ENCODE measurements at places on chromosomes 13 and 19. TPM values are rescaled to one million over a fixed set of nuclear protein-coding genes. Genes with fewer than 3 reads are reported as not detected.

DNA sequence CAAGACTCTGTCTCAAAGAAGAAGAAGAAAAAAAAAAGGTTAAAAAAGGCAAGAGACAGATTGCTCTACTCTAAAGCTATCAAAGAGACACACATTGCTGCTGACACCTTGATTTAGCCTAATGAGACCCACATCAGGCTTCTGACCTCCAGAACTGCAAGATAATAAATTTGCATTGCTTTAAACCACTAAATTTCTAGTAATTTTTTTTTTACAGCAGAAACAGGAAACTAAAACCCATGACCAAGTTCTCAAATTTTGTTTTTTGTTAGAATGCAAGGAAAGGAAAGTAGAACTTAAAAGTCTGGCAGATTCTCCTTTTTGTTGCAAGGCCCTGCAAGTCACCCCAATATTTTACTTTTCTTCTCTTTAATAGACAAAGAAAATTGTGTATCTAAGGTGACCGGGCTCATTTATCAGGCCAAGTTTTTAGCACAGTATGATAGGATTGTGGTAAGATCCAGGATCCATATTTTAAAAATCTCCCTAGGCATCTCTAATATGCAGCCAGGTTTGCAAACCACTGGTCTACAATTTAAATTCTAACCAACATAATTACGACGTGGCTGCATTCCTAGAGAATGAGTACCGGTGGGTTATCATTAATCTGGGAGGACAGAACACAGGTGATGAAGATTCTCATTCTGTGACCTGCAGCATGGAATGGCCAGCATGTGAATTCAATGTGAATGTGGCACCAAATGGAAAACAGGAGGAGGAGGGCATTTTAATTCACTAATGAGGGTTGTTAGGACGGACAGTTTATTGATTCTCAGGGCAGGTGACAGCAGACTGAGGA is 56.7 kb upstream of the MED4 start:
- H3K4me1 ChIP-seq = no peaks in the 10 kb centered on the region
- no peak for DNase-seq
- H3K4me3 ChIP-seq = no peak overlapping the region
- H3K27me3 ChIP-seq = no peaks in the 10 kb centered on the region
- H3K27ac ChIP-seq = peak overlapping the region; percentile 76

GRCh38 chr19:7238051-7238450 is 56.2 kb downstream of the INSR start:
- no peaks in the 10 kb centered on the region for H3K36me3 ChIP-seq
- no peak overlapping the region for H3K27ac ChIP-seq
- DNase-seq = no peak
- no peak overlapping the region for H3K4me3 ChIP-seq
- no peaks in the 10 kb centered on the region for H3K4me1 ChIP-seq

GRCh38 chr13:23510544-23510916 is 59.7 kb upstream of the TNFRSF19 start:
- no peaks in the 10 kb centered on the region for H3K27me3 ChIP-seq
- DNase-seq = no peak

GRCh38 chr13:69828527-69828926 is 279.1 kb upstream of the ATXN8OS start:
- H3K4me1 ChIP-seq = no peaks in the 10 kb centered on the region
- no peak for DNase-seq
- no peak overlapping the region for H3K27ac ChIP-seq
- no peaks in the 10 kb centered on the region for H3K36me3 ChIP-seq
- no peak overlapping the region for H3K4me3 ChIP-seq

DNA sequence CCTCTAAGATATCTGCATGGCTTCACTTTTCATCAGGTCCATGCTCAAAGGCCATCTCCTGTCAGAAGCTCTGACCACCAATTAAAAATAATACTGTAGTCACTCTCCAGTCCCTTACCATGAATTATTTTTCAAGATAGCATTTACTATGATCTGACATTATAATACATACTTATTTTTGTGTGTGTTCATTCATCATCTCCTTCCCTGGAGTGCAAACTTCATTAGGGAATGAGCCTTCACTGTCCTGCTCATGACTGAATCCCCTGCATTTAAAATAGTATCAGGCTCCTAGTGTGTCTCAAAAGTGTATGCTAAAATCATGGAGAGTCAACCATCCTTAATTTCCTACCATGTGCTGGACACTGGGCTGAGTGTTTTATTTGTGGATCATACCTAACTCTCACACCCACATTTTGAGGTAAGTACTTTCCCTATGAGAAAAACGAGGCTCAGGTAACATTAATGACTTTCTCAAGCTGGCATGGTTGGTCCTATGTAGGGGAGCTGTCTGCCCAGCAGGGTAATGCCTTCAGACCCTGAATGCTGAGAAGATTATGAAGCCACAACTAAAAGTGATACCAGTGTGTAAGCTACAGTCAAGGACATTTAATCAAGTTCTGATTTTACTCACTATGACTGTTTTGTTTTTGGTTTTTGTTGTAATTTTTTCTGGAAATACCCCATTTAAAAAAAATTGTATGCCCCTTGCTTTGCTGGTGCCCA is 16.3 kb downstream of the PLA2G4C start:
- no peaks in the 10 kb centered on the region for H3K27me3 ChIP-seq
- peaks cover 67% of the 10 kb centered on the region for H3K36me3 ChIP-seq
- H3K4me3 ChIP-seq = no peak overlapping the region

GRCh38 chr13:112481458-112481857 is 105.3 kb downstream of the SPACA7 start:
- H3K4me3 ChIP-seq = no peak overlapping the region
- DNase-seq = no peak
- H3K27ac ChIP-seq = no peak overlapping the region
- no peaks in the 10 kb centered on the region for H3K27me3 ChIP-seq

DNA sequence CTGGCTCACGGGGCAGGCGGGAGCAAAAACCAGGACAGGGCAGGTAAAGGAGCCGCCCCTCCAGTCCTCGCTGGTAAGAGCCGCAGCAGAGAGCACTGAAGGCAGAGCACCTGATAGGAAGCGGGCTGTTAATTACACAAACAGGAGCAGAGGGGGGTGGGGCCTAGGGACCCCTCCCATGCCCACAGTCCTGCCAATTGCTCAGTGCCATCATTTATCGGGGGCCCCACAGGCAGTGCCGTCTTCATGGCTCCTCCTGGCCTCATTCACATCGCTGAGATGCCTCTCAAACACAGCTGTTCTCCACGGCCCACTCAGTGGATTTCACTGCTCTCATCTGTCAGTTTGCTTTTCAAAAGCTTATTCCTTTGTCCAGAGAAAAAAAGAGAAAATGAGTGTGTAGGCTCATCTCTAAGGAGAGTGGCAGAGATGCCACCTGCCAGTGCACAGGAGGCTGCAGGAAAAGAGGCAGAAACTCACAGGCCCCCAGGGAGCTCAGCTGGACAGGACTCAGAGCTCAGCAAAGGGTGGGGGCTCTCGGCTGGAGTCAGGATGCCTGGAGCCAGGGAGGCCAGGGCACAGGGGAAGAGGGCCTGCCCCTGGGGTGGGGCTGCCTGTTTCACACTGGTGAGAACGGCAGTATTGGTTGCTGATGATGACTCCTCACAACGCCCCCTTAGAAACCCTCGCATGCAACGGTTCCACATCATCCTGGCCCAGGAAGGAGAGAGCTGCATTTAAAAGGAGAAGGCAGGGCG is 174.6 kb downstream of the COL4A1 start:
- H3K4me3 ChIP-seq = no peak overlapping the region
- no peak for DNase-seq
- H3K27me3 ChIP-seq = no peaks in the 10 kb centered on the region
- no peaks in the 10 kb centered on the region for H3K36me3 ChIP-seq
- no peak overlapping the region for H3K27ac ChIP-seq

DNA sequence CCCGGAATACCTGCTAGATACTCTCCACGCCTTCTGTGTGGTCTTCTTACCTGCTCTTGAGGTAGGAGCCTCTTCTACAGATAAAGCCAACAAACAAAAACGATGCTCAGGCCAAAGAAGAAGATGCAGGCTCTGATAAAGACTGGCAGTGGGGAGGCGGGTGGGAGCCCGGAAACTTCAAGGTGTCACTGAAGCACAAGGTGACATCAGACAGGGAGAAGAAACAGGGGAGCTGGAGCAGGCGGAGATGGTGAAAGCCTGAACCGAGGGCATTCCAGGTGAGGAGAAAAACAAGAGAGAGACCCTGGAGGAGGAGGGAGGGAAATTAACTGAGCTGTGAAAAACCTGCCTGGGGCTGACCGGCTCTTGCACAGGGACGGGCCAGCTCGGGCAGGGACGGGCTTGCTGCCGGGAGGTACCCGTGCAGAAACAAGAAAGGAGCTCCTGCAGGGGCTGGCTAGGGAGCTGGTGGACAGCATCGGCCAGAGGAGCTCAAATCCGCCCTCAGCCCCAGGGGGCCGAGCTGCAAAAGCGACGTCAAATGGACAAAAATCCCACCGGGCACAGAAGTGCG is 19.0 kb downstream of the GNG7 start:
- no peak overlapping the region for H3K4me3 ChIP-seq
- H3K4me1 ChIP-seq = no peaks in the 10 kb centered on the region
- DNase-seq = no peak
- no peaks in the 10 kb centered on the region for H3K36me3 ChIP-seq
- H3K27me3 ChIP-seq = no peaks in the 10 kb centered on the region

DNA sequence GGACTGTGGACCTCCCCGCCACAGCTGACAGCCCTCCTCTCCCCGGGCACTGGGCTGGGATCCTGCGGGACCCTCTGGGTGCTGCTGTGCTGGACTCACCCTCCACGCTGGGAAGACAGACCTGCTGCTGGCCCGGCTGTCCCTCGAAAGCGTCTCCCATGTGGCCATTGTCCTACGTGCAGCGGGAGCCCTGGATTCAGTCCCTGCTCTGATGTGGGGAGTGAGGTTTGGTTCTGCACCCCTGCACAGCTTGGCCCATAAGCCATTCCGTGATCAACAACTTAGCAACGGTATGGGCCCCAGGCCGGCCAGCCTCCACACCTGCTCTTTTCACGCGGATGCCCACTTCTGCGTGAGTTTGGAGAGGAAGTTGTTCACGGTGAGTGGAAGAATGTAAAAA is 195.2 kb downstream of the TEX29 start:
- no peak overlapping the region for H3K4me3 ChIP-seq

GRCh38 chr13:104086759-104087158 is 1020.5 kb upstream of the SLC10A2 start:
- H3K4me1 ChIP-seq = no peaks in the 10 kb centered on the region
- no peaks in the 10 kb centered on the region for H3K27me3 ChIP-seq
- DNase-seq = no peak
- no peaks in the 10 kb centered on the region for H3K36me3 ChIP-seq
- H3K4me3 ChIP-seq = no peak overlapping the region

The GRIK5 gene
- polyA plus RNA-seq = 1.4 TPM

The CPT1C gene
- 4.8 TPM for polyA plus RNA-seq

The IL17D gene
- polyA plus RNA-seq = 0.51 TPM

Data from heart right ventricle (tissue), 16 donors.